ENCODE measurements at places on chromosomes 4 and X.

DNA sequence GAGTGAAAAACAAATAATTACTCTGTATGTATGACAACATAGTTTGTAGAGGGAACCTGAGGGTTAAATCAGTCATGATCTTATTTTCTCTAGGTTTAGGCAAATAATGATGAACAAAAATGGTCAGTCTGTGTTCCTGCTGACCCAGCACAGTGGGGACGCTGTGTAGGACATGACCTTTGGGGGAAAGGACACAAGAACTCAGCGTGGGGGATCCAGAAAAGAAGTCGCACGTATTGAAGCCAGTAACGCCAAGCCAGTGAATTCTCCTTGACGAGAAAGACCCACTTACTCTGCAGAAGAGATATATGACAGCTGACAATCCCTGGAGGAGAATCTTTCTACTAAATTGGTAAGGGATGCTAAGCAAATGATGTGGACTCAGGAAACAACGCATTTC is 36.6 kb downstream of the HELT start:
- no peaks in the 10 kb centered on the region for H3K27me3 ChIP-seq
- H3K36me3 ChIP-seq = no peaks in the 10 kb centered on the region
- no peak overlapping the region for H3K27ac ChIP-seq
- no peak for DNase-seq
- no peak overlapping the region for H3K4me3 ChIP-seq

GRCh38 chr4:177214935-177215334 is 94.7 kb upstream of the NEIL3 start:
- H3K27me3 ChIP-seq = no peaks in the 10 kb centered on the region
- H3K27ac ChIP-seq = no peak overlapping the region
- no peaks in the 10 kb centered on the region for H3K36me3 ChIP-seq
- H3K4me1 ChIP-seq = no peaks in the 10 kb centered on the region
- H3K4me3 ChIP-seq = no peak overlapping the region

- H3K4me1 ChIP-seq = no peaks in the 10 kb centered on the region
- DNase-seq = no peak
- no peaks in the 10 kb centered on the region for H3K27me3 ChIP-seq
Observed at GRCh38 chr4:36304138-36304681, 22.8 kb downstream of the DTHD1 start.

- no peak overlapping the region for H3K27ac ChIP-seq
- no peak overlapping the region for H3K4me3 ChIP-seq
- H3K36me3 ChIP-seq = no peaks in the 10 kb centered on the region
- no peaks in the 10 kb centered on the region for H3K4me1 ChIP-seq
- no peaks in the 10 kb centered on the region for H3K27me3 ChIP-seq
Observed at GRCh38 chr4:55122235-55122634, 3.2 kb downstream of the KDR start.

DNA sequence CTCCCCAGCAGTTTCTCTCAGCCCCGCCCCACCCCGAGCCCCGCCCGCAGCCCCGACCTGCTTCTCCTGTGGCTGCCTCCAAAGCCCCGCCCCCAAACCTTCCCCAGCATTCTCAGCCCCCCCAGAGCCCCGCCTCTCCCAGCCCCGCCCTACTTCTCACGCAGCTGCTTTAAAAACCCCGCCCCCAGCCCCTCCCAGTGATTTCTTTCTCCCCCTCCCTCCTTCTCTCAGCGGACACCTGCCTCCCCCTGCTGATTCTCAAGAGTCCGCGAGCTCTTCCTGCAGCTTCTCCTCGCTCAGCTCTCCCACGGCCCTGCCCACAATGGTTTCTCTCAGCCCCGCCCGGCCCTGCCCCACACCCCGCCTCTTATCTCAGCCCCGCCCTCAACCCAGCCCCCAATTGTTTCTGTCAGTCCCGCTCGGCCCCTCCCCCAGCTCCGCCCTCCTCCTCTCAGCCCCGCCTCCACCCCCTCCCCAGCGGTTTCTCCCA is 636 bp upstream of the EOLA1 start:
- DNase-seq = peak; percentile 70
- peak overlapping the region; percentile 85 for H3K27ac ChIP-seq
- H3K36me3 ChIP-seq = no peaks in the 10 kb centered on the region
- H3K27me3 ChIP-seq = no peaks in the 10 kb centered on the region
- no peaks in the 10 kb centered on the region for H3K4me1 ChIP-seq

DNA sequence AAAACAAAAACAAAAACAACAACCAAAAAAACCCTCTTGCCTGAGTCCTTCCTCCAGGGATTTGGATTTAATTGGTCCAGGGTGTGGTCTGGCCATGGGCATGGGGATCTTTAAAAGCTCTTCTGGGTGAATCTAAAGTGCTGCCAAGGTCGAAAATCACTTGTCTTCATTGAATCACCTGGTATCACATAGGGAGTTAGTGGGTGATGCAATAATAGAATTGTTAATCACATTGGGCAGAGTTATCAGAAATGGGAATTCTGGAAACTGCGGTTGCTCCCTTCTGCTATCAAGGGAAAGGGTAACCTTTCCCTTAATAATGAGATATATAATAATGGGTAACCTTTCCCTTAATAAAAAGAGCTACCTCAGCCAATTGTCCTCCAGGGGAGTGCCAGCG is 267.9 kb upstream of the KLF3 start:
- H3K4me3 ChIP-seq = no peak overlapping the region
- no peaks in the 10 kb centered on the region for H3K36me3 ChIP-seq
- H3K27me3 ChIP-seq = no peaks in the 10 kb centered on the region
- no peak for DNase-seq
- H3K27ac ChIP-seq = no peak overlapping the region

- no peaks in the 10 kb centered on the region for H3K4me1 ChIP-seq
- H3K36me3 ChIP-seq = no peaks in the 10 kb centered on the region
- H3K27me3 ChIP-seq = no peaks in the 10 kb centered on the region
- H3K4me3 ChIP-seq = no peak overlapping the region
Observed at GRCh38 chr4:173424899-173425805, 26.2 kb upstream of the SCRG1 start.

DNA sequence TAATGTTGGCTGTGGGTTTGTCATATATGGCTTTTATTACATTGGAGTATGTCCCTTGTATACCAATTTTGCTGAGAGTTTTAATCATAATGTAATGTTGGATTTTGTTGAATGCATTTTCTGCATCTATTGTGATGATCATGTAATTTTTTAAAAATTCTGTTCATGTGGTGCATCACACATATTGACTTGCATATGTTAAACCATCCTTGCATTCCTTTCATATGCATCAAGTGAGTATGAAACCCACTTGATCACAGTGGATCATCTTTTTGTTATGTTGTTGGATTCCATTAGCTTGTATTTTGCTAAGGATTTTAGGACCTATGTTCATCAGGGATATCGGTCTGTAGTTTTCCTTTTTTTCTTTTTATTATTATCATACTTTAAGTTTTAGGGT is 12.1 kb downstream of the HEPH start:
- DNase-seq = no peak
- no peak overlapping the region for H3K4me3 ChIP-seq
- no peaks in the 10 kb centered on the region for H3K36me3 ChIP-seq
- H3K27me3 ChIP-seq = no peaks in the 10 kb centered on the region

- no peaks in the 10 kb centered on the region for H3K36me3 ChIP-seq
- H3K4me3 ChIP-seq = no peak overlapping the region
- no peaks in the 10 kb centered on the region for H3K27me3 ChIP-seq
- peak; percentile 31 for DNase-seq
Observed at GRCh38 chrX:109886122-109886761, 116.7 kb upstream of the TMEM164 start.

- no peak overlapping the region for H3K4me3 ChIP-seq
- no peaks in the 10 kb centered on the region for H3K4me1 ChIP-seq
- H3K27ac ChIP-seq = no peak overlapping the region
- H3K27me3 ChIP-seq = no peaks in the 10 kb centered on the region
Observed at GRCh38 chr4:144985014-144985413, 113.0 kb downstream of the ANAPC10 start.

DNA sequence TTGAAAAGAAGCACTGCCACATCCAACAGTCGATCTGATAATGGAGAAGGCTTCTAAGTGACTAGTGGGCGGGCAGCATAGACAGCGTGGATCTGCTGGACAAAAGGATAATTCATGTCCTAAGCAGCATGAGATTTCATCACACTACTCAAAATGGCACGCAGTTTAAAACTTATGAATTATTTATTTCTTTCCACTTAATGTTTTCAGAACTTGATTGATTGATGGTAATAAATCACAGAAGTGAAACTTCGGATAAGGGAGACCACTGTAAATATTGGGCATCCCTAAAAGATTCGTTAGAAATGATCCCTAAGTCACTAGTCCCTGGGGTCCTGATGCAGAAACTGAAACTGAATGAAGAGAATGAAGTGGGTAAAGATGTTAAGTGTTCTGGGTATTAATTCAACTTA is 93.0 kb upstream of the ANK2 start:
- no peaks in the 10 kb centered on the region for H3K36me3 ChIP-seq
- H3K27ac ChIP-seq = no peak overlapping the region
- DNase-seq = no peak
- H3K4me1 ChIP-seq = no peaks in the 10 kb centered on the region
- no peak overlapping the region for H3K4me3 ChIP-seq

- no peaks in the 10 kb centered on the region for H3K4me1 ChIP-seq
- H3K36me3 ChIP-seq = no peaks in the 10 kb centered on the region
- no peak overlapping the region for H3K4me3 ChIP-seq
- DNase-seq = no peak
Observed at GRCh38 chr4:154711522-154711921, 32.3 kb upstream of the LRAT start.

GRCh38 chrX:117120700-117121099 is 657.9 kb upstream of the CT83 start:
- H3K27ac ChIP-seq = no peak overlapping the region
- H3K4me1 ChIP-seq = no peaks in the 10 kb centered on the region
- H3K4me3 ChIP-seq = no peak overlapping the region
- DNase-seq = no peak

- H3K36me3 ChIP-seq = no peaks in the 10 kb centered on the region
- H3K27me3 ChIP-seq = no peaks in the 10 kb centered on the region
- no peak for DNase-seq
Observed at GRCh38 chr4:35883108-35883507, 361.2 kb downstream of the ARAP2 start.

- no peaks in the 10 kb centered on the region for H3K4me1 ChIP-seq
- H3K4me3 ChIP-seq = no peak overlapping the region
- no peaks in the 10 kb centered on the region for H3K27me3 ChIP-seq
- H3K27ac ChIP-seq = no peak overlapping the region
- DNase-seq = no peak
Observed at GRCh38 chrX:57119416-57119815, 1.9 kb downstream of the SPIN2B start.

GRCh38 chr4:180665994-180666824 is 1577.0 kb upstream of the TENM3 start:
- no peak overlapping the region for H3K4me3 ChIP-seq
- H3K27me3 ChIP-seq = no peaks in the 10 kb centered on the region
- no peaks in the 10 kb centered on the region for H3K4me1 ChIP-seq
- H3K36me3 ChIP-seq = no peaks in the 10 kb centered on the region
- H3K27ac ChIP-seq = no peak overlapping the region

DNA sequence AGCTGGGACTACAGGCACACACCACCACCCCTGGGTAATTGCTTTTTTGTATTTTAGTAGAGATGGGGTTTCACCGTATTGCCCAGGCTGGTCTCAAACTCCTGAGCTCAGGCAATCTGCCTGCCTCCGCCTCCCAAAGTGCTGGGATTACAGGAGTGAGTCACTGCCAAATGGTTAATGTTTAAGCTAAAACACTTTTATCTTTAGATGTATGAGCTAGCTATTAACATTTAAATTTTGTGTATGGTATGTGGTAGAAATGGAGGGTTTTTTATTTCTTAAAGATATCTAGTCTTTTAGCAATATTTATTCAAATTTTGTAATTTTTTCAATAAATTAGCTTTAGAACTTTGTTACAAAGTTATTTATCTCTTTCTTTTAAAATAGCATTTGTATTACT is 1659.8 kb upstream of the ADGRL3 start:
- no peak overlapping the region for H3K4me3 ChIP-seq
- no peaks in the 10 kb centered on the region for H3K4me1 ChIP-seq
- peak; percentile 3 for DNase-seq
- no peaks in the 10 kb centered on the region for H3K27me3 ChIP-seq

DNA sequence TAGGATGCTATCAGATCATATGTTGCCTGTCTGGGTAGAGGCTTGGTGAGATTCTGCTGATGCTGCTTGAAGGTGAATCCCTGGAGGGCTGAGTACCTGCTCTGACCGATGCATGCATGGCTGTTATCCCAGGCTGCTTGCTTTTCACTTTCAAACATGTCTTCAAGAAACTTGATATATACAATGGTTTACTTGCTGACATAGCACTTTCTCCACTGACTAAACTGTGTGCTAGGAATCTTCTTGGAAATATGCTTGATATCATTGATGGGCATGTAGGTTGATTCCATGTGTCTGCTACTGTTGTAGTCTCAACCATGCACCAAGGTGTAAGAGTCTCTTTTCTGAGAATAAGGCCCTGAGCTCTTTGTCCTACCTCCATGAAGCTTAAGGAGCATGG is 79.6 kb upstream of the WDR1 start:
- no peak for DNase-seq
- H3K27ac ChIP-seq = no peak overlapping the region
- H3K36me3 ChIP-seq = no peaks in the 10 kb centered on the region
- no peaks in the 10 kb centered on the region for H3K27me3 ChIP-seq

- H3K27ac ChIP-seq = no peak overlapping the region
- no peaks in the 10 kb centered on the region for H3K4me1 ChIP-seq
- no peaks in the 10 kb centered on the region for H3K36me3 ChIP-seq
- no peak overlapping the region for H3K4me3 ChIP-seq
Observed at GRCh38 chr4:99860521-99860920, 33.7 kb downstream of the LAMTOR3 start.

DNA sequence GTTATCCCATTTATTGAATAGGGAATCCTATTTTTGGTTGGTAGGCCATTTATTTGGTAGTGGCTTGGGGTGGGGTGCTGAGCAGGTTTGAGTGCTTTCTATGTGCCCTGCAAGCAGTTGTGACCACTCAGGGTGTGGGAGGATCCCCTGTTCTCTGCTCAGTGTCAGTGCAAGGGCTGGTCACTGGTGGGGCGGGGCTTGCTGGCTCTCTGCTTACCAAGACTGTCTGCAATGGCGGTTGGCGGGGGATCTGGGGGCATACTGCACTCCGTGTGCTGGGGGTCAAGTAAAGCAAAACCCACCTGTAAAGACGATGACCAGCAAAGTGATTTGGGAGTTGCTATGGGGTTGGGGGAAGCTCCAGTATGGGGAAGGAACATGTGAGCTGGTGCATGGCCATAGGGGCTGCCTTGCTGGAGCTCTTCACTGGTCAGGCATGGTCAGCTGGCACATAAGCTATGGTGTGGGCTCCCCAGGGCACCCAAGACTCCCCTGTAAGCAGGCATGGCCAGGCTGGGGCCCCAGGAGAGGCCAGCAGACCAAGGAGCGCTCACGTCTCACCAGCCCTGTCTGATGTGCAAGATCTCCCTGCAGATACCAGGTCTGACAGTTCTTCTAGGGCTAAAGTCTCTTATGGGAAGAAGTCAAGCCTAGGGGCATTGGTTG is 83.0 kb upstream of the GRXCR1 start:
- no peak for DNase-seq
- no peaks in the 10 kb centered on the region for H3K4me1 ChIP-seq
- H3K4me3 ChIP-seq = no peak overlapping the region
- H3K27ac ChIP-seq = no peak overlapping the region
- no peaks in the 10 kb centered on the region for H3K27me3 ChIP-seq

GRCh38 chrX:39260965-39261364 is 459.7 kb downstream of the MID1IP1 start:
- H3K4me1 ChIP-seq = no peaks in the 10 kb centered on the region
- H3K36me3 ChIP-seq = no peaks in the 10 kb centered on the region
- no peak overlapping the region for H3K4me3 ChIP-seq
- H3K27ac ChIP-seq = no peak overlapping the region
- H3K27me3 ChIP-seq = no peaks in the 10 kb centered on the region
- no peak for DNase-seq

- no peak for DNase-seq
- no peaks in the 10 kb centered on the region for H3K4me1 ChIP-seq
- H3K27ac ChIP-seq = no peak overlapping the region
- H3K36me3 ChIP-seq = no peaks in the 10 kb centered on the region
Observed at GRCh38 chr4:143282211-143282707, 54.4 kb upstream of the GAB1 start.
